ENCODE measurements at places on chromosomes 5 and 9.

- no peak for DNase-seq
Measured at GRCh38 chr5:50415912-50416311, 25.2 kb downstream of the EMB start.

DNA sequence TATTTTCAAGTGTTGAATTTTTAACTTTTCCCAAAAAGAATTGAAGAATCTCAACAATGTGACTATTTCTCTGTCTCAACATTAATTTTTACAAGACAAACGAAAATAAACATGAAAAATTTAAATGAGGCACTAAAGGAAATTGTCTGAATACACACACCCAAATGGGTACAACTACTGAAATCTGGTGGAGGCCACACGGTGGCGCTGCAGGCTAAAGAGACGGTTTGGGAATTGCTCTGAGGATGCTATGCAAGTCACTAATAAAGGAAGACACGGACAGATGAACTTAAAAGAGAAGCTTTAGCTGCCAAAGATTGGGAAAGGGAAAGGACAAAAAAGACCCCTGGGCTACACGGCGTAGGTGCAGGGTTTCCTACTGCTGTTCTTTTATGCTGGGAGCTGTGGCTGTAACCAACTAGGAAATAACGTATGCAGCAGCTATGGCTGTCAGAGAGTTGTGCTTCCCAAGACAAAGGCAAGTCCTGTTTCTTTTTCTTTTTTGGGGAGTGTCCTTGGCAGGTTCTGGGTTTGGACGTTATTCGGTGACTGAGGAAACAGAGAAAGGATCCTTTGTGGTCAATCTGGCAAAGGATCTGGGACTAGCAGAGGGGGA is at the start of gene PCDHB10:
TSS of gene PCDHB10 (plus strand) at position 244 of the 616 bp plus-strand sequence. CDS start at position 444, 200 bp downstream.
- DNase-seq: no peak

DNA sequence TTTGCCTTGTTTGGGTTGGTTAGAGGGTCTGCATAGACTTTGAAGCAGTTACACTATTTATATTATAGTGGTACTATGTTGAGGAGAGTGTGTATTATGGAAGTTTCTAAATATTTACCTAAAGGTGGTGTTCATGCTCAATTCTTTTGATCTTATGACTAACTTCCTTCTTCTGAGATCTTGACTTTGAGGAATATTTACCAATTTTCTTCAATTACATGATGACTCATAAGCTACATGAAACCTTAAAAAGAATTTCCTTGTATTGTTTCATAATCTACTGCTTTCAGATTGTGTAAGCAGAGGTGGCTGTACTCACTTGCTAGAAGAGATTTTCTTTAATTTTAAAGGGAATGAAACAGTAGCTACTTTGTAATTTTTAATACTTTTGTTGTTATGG is 276.1 kb downstream of the TAF11L14 start:
- DNase-seq: no peak

DNA sequence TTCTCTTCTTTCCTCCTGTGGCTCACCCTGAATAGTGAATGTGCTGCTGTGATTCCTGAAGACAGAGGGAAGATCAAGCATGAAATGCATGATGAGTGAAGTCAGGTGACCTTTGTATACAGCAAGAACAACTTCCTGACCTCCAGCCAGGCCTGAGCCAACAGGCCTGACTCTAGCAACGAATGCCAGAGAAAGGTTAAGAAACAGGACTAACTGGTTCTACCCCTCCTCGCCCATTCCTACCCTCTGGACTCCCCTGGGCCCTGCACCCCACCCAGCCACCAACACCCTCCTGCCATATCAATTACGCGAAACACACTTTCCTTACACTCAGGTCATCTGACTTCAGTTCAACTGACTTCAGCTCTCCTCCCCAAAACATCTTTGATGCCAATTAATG is 4.9 kb downstream of the SUSD1 start:
- DNase-seq: no peak

DNA sequence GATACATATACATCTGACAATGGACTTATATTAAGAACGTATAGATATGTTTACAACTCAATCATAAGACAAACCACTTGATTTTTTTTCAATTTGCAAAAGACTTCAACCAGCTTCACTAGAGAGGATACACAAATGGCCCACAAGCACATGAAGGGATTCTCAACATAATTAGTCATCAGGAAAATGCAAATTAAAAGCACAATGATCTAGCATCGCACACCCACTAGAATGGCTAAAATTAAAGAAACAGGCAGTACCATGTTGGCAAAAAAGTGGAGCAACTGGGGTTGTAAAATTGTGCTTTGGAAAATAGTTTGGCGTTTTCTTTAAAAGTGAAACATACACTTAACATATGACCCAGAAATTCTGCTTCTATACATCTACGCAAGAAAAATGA is 80.0 kb upstream of the TRIO start:
- no peak for DNase-seq

- DNase-seq: no peak
Measured at GRCh38 chr9:93316726-93317494, 133.0 kb downstream of the WNK2 start.

- DNase-seq: no peak
Measured at GRCh38 chr9:2017331-2018161, 2.4 kb downstream of the SMARCA2 start.

DNA sequence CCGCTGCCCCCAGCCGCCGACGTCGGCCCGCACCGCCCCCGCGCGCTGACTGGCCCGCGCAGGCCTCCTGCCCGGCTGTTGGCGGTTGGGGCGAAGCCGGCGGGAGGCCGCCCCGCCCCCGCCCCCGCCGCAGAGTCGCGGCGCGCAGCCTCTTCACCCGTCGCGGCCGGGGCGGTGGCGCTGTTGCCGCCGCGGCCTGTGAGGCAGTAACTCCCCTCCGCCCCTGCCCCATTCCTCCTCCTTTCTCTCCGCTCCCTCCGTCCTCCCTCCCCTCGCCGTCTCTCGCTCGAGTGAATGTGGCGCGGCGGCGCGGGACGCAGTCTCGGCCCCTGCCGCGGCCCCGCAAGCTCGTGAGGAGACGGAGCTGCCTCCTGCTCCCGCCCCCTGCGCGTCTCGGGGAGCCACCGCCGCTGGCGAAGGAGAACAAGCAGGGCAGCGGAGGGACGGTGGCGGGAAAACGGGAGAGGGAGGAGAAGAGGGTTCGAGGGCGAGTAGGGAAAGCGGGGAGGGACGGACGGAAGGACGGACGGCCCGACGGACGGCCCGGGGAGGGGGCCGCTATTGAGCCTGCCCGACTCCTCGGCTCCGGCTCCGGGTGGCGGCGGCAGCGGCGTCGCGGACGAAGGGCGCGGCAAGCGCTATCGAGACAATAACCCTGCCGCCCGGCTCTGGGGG is 637 bp upstream of the ERBIN start:
- no peak for DNase-seq

- DNase-seq: no peak
Measured at GRCh38 chr9:33378121-33378795, 24.1 kb downstream of the AQP7 start.

GRCh38 chr9:114477642-114478041 is 27.6 kb downstream of the WHRN start:
- DNase-seq: no peak

DNA sequence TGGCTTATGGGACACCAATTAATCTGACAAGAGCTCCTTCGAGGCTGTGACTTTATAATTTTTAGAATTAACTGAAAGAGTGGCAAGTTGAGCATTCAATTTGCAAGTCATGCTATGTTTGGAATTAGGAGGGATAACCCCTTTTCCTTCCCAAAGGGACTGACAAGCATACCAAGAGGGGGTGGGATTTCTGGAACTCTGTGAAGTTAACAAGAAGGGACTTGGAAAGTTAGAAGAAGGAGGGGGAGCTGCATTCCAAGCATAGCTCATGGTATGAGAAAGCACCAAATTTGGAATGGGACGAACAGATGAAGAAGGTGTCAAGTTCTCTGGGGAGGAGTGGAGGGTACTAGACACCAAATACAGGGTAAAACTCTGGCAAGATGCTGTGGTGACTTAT is 8.9 kb upstream of the PALM2AKAP2 start:
- DNase-seq: peak; percentile 48
